Jurkat, Clone E6-1 (cell line): ENCODE measurements at places on chromosomes 1 and 21.

- DNase-seq, result no peak
Measured at GRCh38 chr1:234907940-234908405, 220.7 kb downstream of the TOMM20 start.

DNA sequence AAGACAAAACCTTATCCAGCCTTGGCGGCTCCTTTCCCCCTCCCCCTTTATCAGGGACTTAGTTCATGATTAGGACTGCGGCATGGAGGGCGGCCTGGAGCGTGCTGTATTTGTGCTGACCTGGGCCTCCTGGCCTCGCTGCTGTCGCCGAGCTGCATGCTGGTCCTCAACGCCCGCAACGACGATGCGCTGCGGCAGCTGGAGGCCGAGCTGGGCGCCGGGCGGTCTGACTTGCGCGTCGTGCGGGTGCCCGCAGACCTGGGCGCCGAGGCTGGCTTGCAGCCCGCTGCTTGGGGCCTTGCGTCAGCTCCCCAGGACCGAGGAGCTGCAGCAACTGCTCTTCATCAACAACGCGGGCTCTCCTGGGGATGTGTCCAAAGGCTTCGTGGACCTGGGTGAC, 70.9 kb downstream of the TM2D1 start:
- DNase-seq, result no peak

DNA sequence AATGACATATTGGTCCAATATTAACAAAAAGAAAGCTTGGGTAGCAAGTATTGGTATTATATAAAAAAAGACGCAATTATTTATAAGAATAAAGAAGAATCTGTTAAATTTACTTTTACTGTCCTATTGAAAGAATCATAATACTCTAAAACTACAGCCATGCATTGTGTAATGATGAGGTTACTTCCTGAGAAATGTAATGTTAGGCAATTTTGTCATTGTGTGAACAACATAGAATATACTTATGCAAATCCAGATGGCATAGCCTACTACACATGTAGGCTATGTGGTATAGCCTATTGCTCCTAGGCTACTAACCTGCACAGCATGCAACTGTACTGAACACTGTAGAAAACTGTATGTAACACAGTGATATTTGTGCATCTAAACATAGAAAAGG, 121.2 kb upstream of the PTGFR start:
- no peak for DNase-seq

- no peak for DNase-seq
Measured at GRCh38 chr21:37157938-37158337, 84.9 kb downstream of the TTC3 start.

- no peak for DNase-seq
Measured at GRCh38 chr1:155013632-155014031, 11.0 kb downstream of the ZBTB7B start.

DNA sequence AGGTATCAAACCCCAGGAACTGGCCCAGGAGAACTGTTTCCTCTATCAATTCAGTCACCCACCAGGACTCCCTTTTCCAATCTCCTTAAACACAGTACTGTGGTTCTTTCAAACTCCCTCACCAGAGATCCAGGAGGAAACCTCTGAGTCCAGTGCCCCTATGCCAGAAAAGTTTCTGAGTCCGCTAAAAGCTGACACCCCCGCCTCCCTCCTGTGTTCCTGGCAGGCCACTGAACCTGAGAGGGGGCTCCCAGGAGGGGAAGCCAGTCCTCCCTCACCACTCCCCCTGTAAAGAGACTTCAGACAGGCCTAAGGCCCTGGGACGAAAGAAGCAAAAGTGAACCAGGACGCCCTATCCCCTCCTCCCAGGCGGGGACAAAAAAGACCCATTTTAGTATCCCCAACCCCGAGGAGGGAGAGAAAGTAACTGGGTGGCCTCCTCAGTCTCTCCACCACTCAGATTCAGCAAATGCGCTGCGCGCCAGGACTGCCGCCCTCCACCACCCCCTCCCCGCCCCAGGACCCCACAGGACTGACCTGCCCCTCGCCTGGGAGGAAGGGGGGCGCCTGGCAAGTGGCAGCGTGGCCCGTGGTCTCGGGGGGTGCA, 624 bp downstream of the SLC41A1 start:
- no peak for DNase-seq

GRCh38 chr1:245246433-245246832, 91.6 kb downstream of the KIF26B start:
- no peak for DNase-seq

- no peak for DNase-seq
Measured at GRCh38 chr1:93681101-93681988, at the start of gene BCAR3. TSS of gene BCAR3 (minus strand) at chr1:93681837. CDS start at chr1:93674930, 6,907 bp downstream.

- DNase-seq, result no peak
Measured at GRCh38 chr1:176033881-176034280, 173.2 kb downstream of the COP1 start.

DNA sequence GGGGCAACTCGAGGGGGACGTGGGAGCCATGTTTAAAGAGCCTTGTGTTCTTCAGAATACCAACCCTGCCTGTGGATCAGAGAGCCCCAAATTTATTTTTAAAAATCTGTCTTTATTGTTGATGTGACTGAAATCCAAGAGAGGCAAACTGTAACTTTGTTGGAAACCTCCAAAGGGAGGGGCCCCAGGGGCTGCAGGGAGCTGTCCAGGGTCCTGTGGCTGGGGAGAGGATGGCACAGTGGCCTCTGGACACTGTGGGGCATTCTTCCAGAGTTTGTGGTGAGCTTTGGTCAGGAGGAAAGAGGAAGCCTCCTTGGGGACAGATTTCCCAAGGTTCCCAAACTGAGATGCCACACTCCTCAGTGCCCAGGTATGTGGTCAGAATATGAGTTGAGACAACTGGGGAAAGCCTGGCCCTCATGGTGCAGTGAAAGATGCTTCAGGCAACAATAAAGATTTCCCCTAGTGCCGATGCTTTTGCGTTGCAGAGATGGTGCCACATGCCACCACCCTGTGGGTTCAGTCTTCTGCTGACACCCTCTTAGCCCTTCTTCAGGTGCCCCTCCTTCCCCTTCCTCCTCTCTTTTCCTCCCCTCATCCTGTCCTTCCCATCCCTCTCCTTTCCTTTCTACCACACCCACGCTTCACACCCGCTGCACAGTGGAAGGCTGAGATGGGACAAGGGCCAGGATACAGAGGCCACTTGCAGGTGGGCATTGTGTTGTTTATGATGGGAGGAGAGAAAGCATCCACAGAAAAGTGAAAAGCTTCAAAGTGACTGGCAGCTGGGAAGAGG, 122.1 kb downstream of the UCK2 start:
- DNase-seq, result no peak

DNA sequence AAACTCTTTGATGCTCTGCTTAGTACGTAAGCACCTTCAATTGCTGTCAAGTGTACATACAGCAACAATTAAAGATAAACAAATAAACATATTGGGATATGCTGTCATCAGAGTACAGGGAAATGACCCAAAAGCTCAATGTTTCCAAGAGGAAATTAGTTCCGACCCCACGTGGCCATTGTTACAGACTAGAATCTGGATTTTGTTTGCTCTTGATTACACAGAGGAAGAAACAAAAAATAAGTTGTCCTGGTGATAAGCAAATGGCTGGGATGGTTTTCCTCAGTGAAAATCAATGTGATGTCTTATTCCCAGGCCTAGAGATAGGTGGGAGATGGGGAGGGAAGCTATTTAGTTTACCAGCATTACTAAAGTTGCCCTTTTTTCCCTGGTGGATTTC, 113.0 kb upstream of the UBE2U start:
- no peak for DNase-seq

- no peak for DNase-seq
Measured at GRCh38 chr1:186536273-186536890, 75.5 kb upstream of the PDC start.
